ENCODE measurements at places on chromosomes 7 and 10.

DNA sequence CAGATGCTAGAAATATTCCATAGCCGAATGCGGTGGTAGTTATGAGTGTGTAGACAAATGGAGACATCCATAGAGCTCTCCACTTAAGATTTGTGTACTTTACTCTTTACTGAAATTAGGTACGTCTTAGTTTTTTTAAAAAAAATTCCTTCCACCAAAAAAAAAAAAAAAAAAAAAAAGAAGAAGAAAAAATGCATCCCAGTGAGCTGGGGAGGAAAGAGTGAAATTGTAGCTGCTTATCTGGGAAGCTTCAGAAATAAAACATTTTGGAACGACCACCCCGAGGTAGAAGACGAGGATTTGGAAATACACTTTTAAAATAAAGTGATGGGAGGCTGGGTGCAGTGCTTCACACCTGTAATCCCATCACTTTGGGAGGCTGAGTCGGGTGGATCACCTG is 53.8 kb downstream of the RGS10 start:
- DNase-seq, result no peak

GRCh38 chr10:80406204-80406603 is 2.1 kb upstream of the PRXL2A start:
- no peak for DNase-seq

DNA sequence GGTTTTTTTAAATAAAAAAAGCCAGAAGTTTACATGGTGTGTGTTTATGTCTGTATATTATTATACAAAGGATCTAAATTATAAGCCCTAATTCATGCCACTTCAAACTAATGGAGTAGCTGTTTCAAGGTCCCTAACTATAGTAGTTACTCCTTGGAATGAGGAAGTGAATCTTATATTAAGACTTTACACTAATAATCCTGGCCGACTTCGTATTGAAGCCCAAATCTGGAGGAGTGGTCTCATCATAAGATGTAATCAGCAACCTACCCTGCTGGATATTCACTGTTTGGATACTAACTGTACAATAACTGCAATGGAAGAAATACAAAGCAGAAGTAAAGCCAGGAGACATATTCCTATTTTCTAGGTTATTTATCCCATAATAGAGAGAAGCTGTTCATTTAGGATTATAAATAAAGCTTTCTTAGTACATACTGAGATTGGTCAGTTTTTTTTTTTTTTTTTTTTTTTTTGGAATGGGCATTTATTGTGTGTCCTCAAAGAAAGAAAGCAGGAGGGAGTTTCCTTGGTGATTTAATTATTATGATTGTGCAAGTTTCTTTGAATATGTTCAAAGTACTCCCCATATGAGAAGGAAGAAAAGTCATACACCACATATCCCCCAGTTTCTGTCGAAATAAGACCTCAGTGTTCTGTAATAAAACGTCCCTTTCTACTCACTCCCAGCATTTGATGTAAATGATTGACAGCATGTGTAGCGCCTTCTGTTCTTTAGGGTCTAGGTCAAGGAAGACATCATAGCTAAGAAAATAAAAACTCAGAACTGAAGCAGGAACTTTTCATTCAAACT is 397.8 kb downstream of the EXOC4 start:
- DNase-seq, result no peak

- no peak for DNase-seq
These were observed 627.2 kb downstream of the SUGCT start for GRCh38 chr7:40761762-40762560.

- no peak for DNase-seq
These were observed 320.5 kb downstream of the DGKB start for GRCh38 chr7:14582010-14582409.

GRCh38 chr7:46229409-46229808 is 308.3 kb upstream of the IGFBP3 start:
- no peak for DNase-seq

- DNase-seq, result no peak
These were observed 50.9 kb upstream of the TM9SF3 start for GRCh38 chr10:96637709-96638108.

GRCh38 chr7:117129521-117129955 is 176.2 kb downstream of the ST7 start:
- DNase-seq, result no peak

- no peak for DNase-seq
These were observed 72.8 kb upstream of the PPIF start for GRCh38 chr10:79274279-79275104.

DNA sequence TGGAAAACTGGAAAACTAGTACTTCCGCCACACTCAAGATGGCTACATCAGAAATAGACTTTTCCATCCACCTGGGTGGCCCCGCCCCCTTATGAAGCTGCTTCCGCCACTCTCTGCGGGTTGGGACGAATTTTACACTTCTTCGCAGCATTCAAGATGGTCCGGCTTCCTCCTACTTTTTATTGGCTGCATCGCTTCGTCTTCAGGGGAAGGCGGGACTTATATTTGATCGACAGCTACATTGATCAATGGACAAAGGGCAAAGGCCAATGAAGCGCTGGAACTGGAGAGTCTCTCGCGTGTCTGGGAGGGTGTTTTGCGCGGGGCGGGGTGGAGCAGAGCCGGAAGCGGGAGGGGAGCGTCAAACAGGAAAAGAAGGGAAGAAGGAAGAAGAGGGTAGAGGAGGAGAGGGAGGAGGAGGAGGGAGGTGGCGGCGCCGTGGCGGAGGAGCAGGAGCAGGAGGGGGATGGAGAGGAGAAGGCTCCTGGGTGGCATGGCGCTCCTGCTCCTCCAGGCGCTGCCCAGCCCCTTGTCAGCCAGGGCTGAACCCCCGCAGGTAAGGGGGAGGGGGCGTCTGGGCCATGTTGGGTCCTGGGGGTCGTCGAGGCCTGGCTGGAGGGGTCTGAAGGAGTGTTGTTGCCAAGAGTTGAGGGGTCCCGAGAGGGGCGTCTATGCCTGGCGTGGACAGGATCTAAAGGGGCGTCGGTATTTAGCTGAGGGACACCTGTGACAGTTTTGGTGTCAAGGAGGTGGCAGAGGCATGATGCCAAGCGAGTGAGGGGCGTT is at the start of gene WBP1L:
Gene WBP1L, plus strand, starts transcription at position 361 of the 786 bp plus-strand sequence. Its CDS starts 106 bp downstream, at position 467.
- peak; percentile 94 for DNase-seq

DNA sequence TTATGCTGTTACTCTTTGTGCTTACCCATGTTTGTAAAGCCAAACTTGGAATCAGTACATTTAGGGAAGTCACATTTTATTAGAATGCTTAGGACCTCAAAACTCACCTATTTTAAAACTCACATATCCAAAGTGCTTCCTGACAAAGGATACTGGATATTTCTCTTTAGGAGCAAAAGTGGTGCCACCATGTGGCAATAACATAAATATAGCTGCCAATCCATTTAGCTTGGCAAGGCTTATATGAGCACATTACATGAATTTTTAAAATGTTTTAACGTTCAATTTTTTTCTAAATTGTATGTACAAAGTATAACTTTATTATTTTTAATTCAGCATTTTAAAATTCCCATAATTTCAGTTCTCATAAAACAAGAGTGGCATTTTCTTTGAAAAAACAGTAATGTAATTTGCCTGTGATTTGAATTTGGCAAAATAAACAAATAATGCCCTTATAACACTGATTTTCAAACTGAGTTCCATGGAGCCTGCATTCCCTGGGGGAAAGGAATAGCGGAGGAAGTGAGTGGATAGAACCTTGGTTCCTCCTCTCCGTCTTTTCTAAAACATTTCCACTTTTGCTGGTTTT is 75.4 kb downstream of the HDAC9 start:
- DNase-seq, result no peak

DNA sequence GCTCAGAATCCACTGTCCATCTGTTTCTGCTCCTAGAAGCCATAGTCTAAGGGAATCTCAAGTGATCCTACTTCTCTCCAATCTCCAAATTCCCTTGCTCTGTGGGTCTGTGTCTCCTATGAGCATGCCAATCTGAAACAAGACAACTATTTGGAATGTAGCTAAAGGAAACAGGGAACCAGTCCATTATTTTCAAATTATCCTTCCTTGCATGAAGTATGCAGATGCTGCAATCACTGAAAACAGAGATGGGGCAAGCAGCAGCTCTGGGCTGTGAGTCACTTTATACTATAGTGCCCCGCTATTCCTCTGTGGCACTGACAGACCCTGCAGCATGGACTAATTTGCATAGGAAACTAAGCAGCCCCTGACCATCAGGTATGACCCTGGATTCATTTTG is 76.9 kb upstream of the PRSS58 start:
- DNase-seq, result no peak

- DNase-seq, result no peak
These were observed 21.0 kb downstream of the HIBADH start for GRCh38 chr7:27641581-27642230.

DNA sequence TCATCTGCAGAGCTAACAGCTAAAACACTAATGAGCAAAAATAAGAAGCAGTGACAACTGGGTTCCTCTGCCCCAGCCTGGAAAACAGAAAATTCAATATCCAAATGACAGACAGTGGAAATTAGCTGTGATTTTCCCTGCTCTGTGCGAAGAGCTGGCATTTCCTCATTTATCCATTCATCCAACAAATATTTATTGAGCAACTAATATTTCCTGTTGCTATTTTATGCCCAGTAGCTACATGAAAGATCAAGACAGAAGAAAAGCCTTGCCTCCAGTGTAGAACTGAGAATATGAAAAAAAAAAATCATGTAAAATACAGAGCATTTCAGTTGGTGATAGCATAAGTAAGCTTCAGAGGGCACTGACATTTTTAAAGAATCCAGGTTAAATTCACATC is 140.9 kb downstream of the ABCA13 start:
- DNase-seq, result no peak

GRCh38 chr7:76260171-76260703 is 42.2 kb upstream of the HSPB1 start:
- DNase-seq, result peak; percentile 61

GRCh38 chr10:114094795-114095194 is 51.1 kb downstream of the ADRB1 start:
- DNase-seq, result no peak

DNA sequence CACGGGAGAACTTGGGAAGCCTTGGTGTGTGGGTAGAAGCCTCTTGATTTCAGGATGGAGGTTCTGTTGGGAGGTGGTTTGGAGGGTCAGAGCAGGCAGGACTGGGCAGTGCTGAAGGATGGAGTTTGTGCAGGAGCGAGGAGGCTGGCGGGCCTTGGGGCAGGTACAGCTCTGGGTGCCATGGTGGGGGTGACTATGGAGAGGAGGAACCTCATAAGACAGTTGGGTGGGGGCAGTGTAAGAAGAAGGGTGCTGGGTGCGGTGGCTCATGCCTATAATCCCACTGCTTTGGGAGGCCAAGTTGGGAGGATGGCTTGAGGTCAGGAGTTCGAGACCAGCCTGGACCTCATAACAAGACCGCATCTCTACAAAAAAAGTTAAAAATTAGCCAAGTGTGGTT is 54.7 kb upstream of the GTF2IRD1 start:
- DNase-seq, result no peak

DNA sequence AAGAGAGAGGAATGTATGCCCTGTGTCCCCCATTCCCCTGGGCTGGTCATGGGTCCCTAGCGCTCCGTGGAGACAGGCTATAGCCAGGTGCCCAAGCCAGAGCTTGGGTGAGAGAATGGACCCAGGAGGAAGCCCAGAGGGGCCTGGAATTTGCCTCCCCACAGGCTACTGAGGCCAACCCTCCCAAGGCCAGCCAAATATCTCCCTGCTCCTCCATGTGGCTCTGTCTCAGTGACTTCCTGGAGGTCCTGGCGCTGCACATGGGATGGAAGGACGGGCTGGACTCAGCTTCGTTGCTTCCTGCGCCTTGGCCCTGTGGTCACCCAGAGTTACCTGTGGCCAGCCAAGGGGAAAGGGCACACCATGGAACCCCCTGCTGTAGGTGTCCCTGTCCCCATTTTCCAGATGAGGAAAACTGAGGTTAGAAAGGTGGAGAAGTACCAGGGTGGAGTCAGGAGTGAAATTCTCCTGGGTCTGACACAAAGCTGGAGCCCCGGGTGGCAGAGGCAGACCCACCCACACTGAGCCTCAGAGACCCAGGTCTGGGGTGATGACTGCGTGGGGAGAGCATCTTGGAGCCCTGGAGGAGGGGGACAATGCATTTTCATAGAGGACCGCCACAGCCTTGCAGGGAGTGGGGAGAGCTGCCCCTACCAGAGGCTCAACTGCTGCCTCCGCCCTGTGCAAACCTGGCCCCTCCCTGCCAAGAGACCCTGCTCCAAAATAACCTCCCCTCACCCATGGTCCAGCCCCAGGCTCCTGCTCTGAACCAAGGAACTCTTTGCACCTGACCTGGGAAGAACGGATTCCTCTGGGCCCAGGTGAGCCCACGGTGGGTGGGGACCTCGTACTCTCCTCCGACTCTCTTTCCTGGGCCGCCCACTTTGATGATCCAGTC is 42.6 kb downstream of the TMEM270 start:
- DNase-seq, result no peak

DNA sequence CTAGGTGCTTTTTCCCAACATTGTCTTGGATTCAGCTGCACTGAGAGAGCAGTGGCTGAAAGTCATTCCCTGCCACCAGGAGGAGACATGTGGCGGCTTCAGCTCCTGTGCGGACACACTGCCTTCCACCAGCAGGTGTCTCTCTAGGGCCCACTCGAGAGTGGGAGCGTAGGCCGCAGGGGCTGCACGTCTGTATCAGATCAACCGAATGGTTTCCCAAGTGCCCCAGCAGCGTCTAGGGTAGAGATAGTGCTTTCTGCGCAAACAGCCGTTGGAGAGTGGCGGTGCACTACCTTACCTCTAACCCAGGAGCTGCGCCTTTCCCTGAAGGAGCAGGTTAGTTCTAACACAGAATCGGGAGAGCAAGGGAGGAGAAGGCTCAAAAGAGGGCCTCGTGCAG is 31.7 kb downstream of the PAPOLB start:
- peak; percentile 65 for DNase-seq

GRCh38 chr7:143258831-143259230 is 4.4 kb upstream of the GSTK1 start:
- DNase-seq, result no peak

- no peak for DNase-seq
These were observed 227.4 kb upstream of the KAT6B start for GRCh38 chr10:74598891-74599566.

GRCh38 chr7:157151626-157152339 is 13.1 kb downstream of the UBE3C start:
- DNase-seq, result no peak

DNA sequence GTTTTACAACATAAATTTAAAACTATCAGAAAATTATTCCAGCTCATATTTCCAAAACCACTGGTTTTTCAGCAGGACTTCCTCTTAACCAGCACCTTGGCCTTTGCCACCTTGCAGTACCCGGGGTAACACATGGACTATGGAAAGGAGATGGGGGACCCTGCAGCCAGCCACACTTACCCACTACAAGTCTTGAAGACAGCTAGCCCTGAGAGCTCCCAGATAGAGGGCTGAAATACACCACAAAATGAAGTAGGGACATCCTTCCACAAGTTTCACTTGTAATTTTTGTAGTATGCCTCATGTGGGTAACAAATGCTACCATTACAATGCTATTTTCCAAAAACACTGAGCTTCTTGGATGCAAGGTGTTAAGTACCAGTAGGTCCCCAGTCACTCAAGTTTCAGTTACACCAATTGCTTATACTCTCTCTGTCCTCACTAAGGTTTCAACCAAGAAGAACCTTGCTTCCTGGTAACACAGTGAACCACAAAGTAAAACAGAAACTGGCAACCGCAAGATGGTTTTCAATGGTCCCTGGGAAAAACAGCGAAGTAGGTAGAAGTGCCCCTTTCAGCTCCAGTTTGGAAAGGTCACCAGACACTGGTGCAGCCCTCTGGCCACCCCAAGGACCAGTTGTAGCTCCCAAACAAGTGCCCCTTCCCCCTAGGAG is 110.9 kb downstream of the SGMS1 start:
- peak; percentile 29 for DNase-seq

- no peak for DNase-seq
These were observed 182.1 kb upstream of the NAMPT start for GRCh38 chr7:106466867-106467266.
